G401 (cell line): ENCODE measurements at places on chromosomes 16 and 17. TPM values are rescaled to one million over a fixed set of nuclear protein-coding genes. Genes with fewer than 3 reads are reported as not detected.
A peak's percentile ranks its signal among the peaks of the same experiment; 100 is the strongest.

The SDR42E2 gene
- total RNA-seq: not detected in 2 replicates

The PMP22 gene
- total RNA-seq: 3.2 TPM in 1 of 2 replicates, not detected in the other

The SLC4A1 gene
- total RNA-seq: not detected in 2 replicates

The TNFRSF17 gene
- total RNA-seq: not detected in 2 replicates

The ASGR2 gene
- not detected in 2 replicates for total RNA-seq

- no peak for DNase-seq
These were observed 10.3 kb downstream of the TOB1 start for GRCh38 chr17:50855708-50856330.

GRCh38 chr17:83047182-83047478 is 32.3 kb upstream of the METRNL start:
- DNase-seq: no peak

DNA sequence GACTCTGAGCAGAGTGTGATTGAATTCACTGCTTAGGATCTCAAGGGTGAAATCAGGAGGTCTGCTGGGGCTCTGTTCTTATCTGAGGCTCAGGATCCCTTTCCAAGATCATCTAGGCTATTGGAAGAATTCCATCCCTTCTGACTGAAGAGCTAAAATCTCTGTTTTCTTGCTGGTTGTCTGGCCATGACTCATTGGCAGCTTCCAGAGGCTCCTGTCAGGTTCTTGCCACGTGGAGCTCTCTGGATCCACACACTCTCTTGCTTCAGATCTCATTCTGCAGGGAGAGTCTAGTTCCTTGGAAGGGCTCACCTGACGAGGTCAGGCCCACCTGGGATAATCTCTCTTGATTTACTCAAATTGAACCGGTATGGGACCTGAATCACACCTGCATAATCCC is 930.7 kb downstream of the CDH8 start:
- no peak for DNase-seq

GRCh38 chr17:80122026-80122575 is 20.7 kb downstream of the GAA start:
- DNase-seq: no peak

DNA sequence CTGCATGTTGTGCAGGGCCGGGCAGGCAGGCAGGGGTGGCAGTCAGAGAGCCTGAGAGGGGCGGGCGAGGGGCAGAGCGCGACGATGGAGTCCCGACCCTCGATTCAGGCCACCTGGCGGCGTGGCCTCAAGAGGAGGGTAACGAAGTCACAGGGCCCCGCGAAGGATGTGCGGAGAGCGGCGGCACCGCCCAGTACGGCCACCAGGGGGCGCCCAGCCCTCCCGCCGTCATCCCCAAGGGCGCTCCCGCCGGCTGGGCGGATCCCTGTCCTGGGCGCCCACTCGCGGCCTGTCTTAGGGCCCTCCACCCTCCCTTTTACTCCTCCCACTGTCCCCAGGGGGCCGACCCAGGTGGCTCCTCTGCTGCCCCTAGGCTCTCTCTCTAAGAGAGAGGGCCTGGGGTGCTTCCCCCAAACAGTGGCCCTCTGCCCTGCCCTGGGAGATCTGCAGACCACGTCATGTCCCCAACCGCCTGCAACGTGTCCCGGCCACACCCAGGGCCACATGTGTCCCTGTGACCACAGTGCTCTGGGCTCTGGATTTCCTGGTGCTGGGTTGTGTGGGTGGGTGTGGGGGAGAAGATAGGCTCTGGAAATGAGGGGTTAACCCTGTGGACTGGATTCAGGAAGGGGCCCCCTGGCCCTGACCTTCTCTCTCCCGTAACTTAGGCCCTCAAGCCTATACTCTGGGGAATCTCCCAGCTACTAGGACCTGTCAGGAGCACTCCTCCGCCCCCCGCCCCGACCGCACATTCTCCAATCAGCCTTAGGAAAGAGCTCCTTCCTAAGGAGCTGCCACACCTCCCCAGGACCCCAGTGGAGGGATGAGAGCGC is 5.9 kb downstream of the DPEP2 start:
- peak; percentile 50 for DNase-seq

DNA sequence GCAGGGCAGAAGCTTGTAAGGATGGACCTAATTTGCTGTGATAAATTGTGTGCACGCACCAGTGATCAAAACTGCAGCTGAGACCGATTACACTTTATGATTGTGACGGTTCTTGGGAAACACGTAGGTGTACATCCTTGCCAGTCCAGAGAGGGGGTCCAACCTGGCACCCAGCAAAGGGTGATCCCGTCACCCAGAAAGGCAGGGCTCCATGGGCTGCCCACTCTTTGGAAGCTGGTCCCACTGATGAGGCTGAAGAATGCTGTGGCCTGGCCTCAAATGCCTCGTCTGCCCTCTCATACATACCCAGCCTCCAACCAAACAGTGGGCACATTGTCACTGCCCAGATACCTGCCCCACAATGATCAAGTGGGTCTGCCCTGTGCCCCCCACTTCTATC is 132.0 kb downstream of the C16orf78 start:
- DNase-seq: no peak

GRCh38 chr17:8175795-8176196 is 384 bp downstream of the TMEM107 start:
- DNase-seq: no peak

DNA sequence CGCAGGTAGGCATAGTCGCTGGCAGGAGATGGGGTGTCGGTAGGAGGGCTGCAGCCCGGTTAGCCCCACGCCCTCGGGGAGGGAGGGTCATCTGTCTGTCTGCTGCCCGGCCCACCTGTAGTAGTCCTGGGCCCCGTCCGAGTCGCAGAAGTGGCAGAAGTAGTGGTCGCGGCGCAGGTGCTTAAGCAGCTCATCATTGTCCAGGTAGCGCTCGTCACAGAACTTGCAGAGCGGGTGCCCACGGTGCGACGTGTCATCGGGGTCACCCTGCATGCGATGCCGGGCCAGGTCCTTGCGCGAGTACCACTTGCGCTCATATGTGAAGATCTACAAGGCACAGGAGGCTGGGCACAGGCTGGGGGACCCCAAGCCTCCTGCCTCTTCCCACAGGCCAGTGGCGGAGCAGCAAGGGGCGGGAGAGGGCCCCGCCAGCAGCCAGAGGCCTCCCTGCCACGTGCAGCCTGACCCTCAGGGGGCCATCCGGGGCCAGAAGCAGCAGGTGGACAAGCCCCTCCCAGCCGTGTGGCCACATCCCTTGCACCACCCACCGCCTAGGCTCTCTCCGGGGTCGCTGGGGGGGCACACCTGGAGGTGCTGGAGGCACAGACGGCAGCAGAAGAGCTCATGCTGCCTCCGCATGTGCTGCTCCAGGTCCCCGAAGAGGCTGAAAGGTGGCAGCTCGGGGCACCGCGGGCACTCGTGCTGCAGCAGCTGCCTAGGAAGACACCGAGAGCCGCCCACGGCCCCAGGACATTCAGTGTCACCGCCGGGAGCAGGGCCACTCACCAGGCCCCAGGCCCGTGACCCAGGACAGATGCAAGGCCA is 7.0 kb downstream of the ZNF598 start:
- no peak for DNase-seq

DNA sequence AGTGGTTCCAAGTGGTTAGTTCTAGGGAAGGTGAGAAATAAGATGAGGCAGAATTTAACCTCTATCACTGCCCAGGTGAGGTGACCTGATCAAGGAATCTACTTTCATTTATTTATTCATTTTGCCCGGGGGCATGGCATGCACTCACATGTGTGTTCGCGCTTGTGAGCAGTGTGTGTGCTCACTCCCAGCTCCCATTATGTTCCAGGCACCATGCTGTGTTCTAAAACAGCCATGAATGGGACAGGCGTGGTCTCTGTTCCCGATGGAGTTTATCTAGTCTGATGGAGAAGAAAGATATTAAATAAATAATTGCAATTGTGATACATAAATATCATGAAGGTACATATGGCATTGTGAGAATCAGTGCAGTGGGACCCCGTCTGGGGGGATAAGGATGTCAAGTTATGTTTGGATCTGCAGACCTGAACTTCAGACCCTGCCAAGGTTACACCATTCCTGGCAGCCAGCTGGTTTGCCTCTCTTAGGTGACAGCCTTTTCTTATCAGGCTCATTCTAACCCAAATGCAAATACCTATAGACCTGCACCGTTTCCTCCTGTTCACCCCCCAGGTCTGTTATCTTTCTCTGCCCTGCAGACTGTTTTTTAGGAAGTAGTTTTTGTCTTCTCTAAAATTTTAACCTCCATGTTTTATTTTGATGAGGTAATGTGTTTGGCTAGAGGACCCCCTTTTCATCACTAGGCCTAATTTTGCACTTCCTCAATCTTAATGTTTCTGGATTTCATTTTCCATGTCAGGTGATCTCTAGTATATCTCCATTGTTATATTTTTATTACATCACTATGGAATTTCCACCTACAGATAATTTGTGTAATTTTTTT is 11.8 kb downstream of the CYB5B start:
- DNase-seq: no peak

- DNase-seq: no peak
These were observed 413.0 kb downstream of the CPPED1 start for GRCh38 chr16:12390644-12391043.

- DNase-seq: no peak
These were observed 72.8 kb upstream of the MED9 start for GRCh38 chr17:17403899-17404576.

DNA sequence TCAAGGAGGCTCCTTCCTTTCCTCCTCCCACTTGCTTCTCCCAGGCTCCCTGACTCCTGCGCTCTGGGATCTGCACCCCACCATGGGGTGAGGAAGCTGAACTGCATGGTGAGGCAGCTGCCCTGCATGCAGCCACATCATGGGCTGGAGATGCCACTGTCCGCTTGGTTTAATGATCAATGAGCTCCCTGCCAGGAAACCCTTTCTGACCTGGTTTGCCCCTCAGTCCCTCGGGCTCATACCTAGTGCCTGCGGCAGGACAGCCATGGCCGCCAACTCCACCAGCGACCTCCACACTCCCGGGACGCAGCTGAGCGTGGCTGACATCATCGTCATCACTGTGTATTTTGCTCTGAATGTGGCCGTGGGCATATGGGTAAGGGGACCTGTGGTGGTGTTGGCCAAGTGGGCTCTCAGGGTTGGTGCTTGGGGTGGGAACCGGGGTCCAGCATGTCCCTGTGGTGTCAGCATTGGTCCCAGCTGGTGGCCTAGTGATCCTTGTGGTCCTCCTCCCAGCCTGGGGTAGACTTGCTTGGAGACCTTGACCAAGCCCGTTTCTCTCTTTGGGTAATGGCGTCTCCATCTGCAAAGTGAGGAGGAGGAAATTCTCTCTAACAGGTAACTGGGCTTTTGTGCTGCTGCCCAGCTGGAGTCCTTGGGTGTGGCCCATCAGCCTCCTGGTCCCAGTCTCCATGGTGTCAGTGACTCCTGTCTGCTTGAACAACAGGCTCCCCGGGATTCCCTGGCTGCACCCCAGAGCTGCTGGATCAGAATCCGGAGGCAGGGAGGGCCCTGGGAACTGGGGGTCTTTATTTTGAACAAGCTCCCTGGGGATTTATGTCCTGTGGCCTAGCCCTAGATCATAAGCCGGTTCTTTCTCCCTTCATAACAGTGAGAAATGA is at the start of gene SLC5A10:
TSS of gene SLC5A10 (plus strand) at position 225 of the 902 bp plus-strand sequence. CDS start at position 266, 41 bp downstream.
- DNase-seq: no peak

DNA sequence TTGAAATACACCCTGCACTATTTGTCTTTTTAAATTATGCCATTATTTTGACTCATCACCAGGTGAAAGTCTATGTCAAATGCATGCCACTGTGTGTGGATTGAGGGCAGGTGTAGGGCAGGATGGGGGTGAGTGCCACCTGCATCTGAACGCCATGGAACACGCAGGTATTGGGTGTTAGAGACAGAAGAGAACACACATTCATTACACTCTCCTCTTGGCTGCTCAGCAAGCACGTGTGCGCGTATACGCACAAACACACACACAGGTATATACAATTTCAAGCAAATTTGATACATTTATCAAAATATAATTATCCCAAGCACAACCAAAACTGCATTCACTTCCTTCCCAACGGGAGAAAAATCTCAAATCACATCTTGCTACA is 268.9 kb downstream of the NTN1 start:
- no peak for DNase-seq

- no peak for DNase-seq
These were observed 14.6 kb downstream of the SRCIN1 start for GRCh38 chr17:38590988-38591758.

DNA sequence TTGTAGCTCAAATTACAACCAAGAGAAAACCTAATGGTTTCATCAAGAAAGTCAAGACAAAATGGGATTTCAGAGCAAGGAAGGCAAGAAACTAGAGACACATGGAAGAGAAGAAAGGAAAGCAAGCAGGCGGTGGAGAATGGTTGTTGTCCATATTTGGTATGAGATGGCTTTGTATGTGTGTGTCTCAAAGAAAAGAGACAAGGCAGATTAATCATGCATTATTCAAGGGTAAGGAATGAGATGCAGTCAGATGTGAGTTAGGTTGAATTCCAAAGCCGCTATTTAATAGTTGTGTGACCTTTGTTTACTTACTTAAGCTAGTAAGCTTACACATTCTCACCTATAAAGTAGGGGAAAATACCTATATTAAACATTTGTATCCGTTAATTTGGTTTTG is 1029.6 kb downstream of the CDH11 start:
- DNase-seq: no peak
